ENCODE measurements at places on chromosomes 11 and 22. TPM values are rescaled to one million over a fixed set of nuclear protein-coding genes. Genes with fewer than 3 reads are reported as not detected.

DNA sequence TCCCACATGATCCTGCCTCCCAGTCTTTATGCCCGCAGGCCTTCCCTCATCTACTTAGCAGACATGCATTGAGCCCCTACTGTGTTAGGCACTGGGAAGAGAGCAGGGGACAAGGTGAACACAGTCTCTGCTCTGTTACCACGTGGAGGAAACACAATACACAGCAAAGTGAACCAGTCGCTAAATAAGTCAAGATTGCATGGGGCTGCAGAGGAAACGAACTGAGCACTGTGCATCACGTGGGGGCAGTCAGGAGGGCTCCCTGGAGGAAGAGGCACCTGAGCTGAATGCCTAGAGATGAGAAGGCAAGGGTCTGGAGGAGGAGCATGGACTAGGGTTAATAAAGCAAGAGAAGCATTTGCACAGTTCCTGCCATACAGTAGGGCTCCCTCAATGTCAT lies 102.7 kb downstream of the MN1 start:
- DNase-seq: no peak

The PARVG gene
- 7.2 TPM for total RNA-seq

The IL10RA gene
- 4.6 TPM for total RNA-seq

The SLC25A18 gene
- total RNA-seq: 3.6 TPM

GRCh38 chr22:44661070-44661469 lies 40.9 kb upstream of the PRR5 start:
- no peak for DNase-seq

The OR51I1 gene
- not detected for total RNA-seq

DNA sequence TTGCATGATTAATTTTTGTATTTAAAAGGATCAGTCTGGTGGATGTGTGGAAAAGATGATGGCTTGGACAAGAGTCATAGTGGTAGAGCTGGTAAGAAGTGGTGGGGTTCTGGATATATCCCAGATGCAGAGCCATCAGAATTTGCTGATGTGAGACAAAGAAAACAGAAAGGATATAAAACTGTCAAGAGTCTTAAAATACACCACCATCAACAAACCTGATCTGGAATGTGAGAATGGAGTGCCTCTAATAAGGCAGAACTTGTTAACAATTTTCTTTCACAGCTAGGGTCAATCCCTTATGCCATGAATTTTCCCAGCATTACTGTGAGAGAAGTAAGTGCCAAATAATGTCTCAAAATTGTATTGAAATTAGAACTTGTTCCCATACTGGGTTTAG lies 215.4 kb downstream of the METTL15 start:
- no peak for DNase-seq

The EXPH5 gene
- 1.4 TPM for total RNA-seq

DNA sequence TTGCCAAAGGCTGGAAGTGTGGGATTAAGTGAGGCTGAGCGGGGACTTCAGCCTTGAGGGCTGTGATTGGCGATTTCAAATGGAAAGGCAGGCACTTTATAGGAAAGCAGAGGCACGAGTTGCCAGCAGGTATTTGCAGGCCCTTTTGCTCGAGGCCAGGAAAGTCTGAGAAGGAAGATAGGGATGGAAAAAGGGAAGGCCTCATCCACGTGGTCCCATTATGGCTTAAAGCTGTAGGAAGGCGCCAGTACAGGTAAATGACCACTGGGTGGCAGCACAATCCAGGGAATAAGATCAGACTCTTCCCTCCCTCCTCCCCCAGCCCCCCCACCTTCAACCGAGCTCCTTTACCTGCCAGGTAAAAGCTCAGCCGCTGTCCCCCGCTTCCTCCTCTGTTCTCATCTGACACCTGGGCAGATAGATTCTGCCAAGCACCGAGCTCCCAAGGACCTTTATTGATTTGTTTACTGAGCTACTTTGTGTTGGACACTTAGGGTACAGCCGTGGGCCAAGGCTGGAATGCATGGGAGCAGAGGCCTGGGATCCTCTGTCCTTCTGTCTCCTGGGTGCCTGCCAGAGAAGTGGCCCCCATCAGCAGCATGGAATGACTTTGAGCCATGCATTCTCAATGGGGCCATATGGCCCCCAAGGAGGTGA lies 7.5 kb downstream of the P2RX3 start:
- DNase-seq: peak; percentile 73

The ADAMTS8 gene
- total RNA-seq: 2.5 TPM

DNA sequence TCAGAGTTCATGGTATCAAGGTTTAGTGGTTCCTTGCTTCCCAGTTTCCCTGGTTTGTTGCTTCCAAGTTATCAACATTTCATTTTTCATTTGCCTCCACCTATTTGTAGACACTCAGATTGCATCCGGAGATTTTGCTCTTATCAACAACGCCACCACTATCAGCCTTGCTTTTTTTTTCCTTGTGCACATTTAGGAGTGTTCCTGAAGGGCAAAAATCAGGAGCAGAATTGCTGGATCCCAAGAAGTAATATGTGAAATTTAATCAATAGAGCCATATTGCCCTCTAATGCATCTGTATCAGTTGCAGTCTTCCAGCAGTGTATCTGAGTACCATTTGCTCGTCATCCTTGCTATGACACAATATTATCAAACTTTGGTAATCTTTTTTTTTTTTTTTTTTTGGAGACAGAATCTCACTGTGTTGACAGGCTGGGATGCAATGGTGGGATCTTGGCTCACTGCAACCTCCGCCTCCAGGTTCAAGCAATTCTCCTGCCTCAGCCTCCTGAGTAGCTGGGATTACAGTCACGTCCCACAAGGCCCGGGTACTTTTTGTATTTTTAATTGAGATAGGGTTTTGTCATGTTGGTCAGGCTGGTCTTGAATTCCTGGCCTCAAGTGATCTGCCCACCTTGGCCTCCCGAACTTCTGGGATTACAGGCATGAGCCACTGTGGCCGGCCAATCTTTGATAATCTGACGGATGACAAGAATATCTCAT lies 42.1 kb upstream of the SEPTIN5 start:
- no peak for DNase-seq

DNA sequence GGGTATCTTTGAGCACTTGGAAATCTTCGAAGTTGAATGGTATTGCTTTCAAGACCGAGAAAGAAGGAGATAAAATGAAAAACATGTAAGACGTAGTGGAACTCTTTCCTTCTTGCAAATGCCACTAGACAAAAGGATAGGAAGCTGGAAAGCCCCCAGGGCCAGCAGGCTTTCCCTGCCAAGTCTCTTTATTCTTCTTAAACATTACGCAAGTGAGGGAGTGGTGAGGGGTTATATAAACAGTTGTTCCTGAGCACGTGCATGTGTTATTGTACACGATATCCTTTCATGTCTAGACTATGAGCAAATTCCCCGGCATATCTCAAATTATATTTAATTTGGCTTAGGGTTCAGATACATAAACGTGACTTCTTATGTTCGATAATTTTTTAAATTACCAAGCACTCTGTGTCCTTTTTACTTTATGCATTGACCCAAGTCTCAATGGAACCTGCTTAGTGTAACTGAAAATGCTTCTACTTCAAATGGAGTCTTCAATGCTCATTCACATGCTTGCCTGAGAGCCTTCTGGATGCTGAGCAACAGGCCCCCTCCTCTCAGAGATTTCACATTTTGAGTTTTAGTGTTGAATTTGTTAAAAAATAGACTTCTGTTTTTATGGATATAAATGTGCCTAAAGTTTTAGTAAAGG lies 59.0 kb downstream of the PPP2R1B start:
- peak; percentile 86 for DNase-seq

- no peak for DNase-seq
Measured at GRCh38 chr22:47207846-47208554, 445.6 kb downstream of the TBC1D22A start.

DNA sequence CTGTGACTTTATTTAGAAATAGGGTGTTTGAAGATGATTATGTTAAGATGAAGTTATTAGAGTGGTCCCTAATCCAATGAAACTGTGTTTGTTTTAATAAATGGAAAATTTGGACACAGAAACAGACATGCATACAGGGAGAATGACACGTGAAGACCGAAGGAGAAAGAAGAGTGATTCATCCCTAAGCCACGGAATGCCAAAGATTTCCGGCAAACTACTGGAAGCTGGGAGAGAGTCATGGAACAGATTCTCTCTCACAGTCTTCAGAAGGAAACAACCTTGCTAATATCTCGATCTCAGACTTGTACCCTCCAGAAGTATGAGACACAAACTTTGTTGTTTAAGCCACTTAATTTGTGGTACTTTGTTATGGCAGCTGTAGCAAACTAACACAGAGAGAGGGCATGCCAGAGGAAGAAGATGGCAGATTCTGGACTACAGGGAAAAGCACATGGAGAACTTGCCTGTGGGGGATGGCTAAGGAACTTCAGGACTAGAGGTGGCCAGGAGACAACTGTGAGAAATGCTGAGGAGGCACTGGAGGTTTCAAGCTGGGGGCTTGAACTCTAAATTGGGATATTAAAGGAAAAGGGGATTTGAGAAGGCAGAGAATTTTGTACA lies 733.5 kb upstream of the CCDC90B start:
- no peak for DNase-seq

The RFPL1 gene
- total RNA-seq: not detected

- peak; percentile 68 for DNase-seq
Measured at GRCh38 chr22:30425616-30426387, at the start of gene MTFP1. TSS of gene MTFP1 (plus strand) at chr22:30425768. CDS start at chr22:30425880, 112 bp downstream.

- DNase-seq: no peak
Measured at GRCh38 chr11:6900327-6900999, 8.2 kb upstream of the OR2D2 start.

DNA sequence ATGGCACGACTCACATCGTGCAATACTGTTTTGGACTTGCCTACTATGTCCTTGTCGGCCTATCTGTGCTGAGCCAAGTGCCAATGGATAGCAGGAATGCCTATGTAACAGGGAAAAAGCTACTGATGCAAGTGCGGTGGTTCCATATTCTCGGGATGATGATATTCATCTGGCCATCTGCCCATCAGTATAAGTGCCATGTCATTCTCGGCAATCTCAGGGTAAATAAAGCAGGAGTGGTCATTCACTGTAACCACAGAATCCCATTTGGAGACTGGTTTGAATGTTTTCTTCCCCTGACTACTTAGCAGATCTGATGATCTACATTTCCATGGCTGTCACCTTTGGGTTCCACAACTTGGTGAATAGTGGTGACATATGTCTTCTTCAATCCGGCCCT lies 20.1 kb downstream of the OOSP3 start:
- no peak for DNase-seq

- DNase-seq: no peak
Measured at GRCh38 chr11:95149651-95150364, 60.2 kb downstream of the ENDOD1 start.
